ENCODE measurements at places on chromosomes 16 and 17.

- no peak for DNase-seq
Measured at GRCh38 chr17:81593105-81593871, 41.1 kb upstream of the FAAP100 start.

DNA sequence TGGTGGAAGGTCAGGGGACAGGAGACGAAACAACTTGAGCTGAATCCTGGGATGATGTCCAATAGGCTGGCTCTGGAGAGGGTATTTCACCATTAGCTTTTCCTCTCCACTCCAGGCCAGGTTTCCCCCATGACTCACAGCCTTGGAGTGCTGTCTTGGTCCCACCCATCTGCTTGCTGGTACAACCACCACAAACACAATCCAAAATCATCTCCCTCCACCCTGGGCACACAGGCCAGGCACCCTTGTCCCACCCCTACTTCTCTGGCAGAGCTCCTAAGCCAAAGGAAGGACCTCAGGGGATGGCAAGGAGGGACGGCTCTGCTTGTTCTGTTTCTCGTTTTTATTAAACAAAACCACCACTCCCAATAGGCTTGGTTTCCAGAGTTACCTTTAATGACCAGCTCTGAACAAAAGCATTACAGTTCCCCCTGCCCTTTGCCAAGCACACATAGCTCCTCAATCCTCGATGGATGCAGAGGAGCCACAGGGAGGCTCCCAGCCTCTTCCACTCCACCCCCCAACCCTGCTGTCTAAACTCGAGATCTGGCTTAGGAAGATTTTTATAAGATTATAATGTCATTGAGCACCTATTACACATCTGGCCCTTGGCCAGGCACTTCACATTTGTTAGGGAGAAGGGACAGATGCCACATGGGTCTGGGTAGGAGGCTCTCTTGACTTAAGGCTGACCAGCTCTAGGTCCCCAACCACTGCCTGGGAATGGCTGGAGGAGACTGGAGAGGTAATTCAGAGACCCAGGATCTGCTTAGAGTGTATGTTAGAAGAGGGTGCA, 13.3 kb downstream of the CAVIN1 start:
- DNase-seq = peak; percentile 24

GRCh38 chr16:76988526-76988925, 202.5 kb upstream of the MON1B start:
- no peak for DNase-seq

- DNase-seq = no peak
Measured at GRCh38 chr17:56543280-56543679, 50.2 kb upstream of the NOG start.

GRCh38 chr16:11105038-11105903, 150.7 kb downstream of the SOCS1 start:
- peak; percentile 69 for DNase-seq

DNA sequence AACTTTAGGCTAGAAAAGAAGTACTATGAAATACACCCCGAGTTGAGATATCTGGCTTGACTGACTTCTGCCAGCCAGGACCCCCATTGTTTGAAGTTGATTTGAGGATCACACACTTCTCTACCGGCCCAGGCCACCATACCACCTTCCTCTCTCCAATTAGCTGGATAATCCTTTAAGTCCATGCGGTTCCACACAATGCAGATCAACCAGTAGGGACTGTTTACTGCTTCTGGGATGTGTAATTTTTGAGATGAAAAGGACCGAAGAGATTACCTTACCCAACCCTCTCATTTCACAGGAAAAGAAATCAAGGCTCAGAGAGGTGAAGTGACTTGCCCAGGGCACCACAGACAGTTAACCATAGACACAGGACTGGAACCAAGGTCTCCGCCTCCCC, 20.5 kb downstream of the ERN1 start:
- no peak for DNase-seq

- DNase-seq = no peak
Measured at GRCh38 chr17:607361-608147, 107.1 kb downstream of the VPS53 start.

DNA sequence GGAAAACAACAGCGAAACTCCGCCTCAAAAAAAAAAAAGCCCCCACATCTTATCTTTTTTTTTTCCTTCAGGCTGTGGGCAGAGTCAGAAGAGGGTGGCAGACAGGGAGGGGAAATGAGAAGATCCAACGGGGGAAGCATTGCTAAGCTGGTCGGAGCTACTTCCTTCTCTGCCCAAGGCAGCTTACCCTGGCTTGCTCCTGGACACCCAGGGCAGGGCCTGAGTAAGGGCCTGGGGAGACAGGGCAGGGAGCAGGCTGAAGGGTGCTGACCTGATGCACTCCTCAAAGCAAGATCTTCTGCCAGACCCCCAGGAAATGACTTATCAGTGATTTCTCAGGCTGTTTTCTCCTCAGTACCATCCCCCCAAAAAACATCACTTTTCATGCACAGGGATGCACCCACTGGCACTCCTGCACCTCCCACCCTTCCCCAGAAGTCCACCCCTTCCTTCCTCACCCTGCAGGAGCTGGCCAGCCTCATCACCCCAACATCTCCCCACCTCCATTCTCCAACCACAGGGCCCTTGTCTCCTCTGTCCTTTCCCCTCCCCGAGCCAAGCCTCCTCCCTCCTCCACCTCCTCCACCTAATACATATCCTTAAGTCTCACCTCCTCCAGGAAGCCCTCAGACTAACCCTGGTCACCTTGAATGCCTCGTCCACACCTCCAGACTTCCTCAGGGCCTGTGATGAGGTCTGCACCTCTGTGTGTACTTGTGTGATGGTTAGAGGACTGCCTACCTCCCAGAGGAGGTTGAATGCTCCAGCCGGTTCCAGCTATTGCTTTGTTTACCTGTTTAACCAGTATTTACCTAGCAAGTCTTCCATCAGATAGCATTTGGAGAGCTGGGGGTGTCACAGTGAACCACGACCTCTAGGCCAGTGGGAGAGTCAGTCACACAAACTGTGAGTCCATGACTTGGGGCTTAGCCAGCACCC, 1.2 kb upstream of the HBA1 start:
- no peak for DNase-seq

- no peak for DNase-seq
Measured at GRCh38 chr17:17090642-17091103, 48.4 kb downstream of the MPRIP start.

DNA sequence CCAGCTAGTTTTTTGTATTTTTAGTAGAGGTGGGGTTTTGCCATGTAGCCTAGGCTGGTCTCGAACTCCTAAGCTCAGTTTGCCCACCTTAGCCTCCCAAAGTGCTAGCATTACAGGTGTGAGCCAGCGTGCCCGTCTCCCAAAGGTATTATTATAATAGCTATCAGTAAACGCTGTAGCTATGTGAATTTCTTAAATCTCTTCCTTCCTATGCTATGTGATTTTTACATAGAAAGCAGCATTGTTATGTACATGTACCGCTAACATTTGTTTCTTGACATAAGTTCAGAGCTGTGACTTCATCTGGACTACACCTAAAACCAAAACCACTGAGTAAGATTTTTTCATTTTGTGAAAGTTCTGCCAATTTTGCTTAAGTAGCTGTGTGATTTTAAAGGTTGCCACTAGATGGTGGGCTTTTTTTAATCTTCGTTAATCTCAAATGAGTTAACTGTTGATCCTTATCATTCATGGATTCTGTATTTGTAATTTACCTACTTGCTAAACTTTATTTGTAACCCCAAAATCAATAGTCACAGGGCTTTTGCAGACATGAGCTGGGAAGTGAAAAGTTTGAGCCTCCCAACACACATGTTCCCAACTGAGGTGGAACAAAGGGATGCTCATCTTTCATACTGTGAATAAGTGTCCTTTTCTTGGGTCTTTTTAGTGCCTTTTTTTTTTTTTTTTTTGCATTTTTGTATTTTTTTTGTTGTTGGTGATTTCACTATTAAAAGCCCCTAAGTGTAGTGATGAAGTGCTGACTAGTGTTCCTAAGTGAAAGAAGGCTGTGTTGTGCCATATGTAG, 21.9 kb downstream of the PRKAR1A start:
- no peak for DNase-seq

DNA sequence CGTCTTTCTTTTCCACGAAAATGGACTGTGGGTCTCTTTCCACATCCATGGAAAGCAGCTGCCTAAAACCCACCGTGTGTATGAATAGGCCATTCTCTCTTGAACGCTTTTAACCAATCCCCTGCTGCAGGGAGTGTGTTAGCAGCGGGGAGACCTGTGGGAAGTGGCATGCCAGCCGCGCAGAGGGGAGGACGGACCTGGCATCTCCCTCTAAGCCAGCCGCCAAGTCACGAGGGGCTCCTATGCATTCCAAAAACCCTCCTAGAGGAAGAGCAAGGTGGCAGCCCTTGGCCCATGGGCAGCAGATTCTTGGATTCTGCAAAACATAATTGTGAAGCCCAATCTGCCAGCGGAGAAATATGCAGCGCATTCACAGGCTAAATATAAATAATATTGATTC, 15.4 kb downstream of the RBFOX3 start:
- no peak for DNase-seq

DNA sequence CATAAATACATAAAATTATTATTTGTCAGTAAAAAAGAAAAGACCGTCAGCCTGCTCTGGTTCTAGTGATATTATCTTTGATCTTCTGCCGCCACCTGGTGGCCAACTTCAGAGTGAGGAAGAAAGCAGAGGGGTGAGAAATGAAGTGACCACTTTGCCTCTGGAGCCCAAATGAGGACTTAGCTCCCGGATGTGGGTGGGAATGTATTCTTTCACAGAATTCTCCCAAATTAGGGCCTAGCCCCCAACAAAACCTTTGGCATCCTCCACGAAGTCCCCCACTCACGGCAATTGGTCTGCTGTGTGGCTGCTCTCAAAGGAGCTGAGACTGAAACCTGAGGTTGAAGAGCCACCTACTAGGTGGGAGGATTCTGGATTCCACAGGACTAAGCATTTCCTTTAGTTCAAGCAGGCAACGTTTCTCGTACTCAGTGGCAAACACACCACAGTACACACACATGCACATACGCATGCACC, 4.9 kb upstream of the ZNF267 start:
- DNase-seq = peak; percentile 82

GRCh38 chr16:84795329-84796053, 24.3 kb upstream of the CRISPLD2 start:
- no peak for DNase-seq

GRCh38 chr16:50146479-50147435, 6.3 kb upstream of the TENT4B start:
- DNase-seq = no peak

GRCh38 chr17:49990331-49990730, 4.7 kb downstream of the DLX3 start:
- no peak for DNase-seq

DNA sequence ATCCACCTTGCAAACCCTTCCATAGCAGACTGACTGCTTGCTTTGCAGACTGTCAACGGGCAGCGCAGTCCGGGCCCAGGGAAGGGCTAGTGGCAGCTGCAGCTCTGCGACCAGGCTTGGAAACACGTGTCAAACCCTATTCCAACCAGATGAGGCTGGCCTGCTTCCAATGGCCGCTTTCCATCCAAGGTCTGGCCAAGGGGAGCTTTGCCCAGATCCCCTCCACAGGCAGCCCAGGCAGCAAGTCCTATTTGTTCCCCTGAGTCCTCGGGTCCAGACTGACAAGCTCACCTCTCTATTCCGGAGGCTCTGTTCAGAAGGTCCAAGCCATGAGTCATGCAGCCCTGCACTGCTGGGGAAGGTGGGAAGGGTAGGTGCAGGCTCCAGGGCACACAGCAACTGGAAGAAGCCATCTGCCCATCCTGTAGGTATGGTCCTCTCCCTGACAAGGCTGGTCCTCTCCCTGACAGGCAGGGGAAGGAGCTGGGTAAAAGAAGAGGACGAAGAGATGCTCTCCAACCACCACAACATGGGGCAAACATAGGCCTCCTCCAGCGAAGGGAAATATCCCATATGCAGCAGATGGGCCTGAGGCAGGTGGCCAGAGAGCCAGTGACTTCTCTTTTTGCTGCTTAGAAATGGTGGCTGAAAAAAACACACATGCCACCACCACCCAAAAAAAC, 22.6 kb upstream of the AXIN2 start:
- DNase-seq = no peak

DNA sequence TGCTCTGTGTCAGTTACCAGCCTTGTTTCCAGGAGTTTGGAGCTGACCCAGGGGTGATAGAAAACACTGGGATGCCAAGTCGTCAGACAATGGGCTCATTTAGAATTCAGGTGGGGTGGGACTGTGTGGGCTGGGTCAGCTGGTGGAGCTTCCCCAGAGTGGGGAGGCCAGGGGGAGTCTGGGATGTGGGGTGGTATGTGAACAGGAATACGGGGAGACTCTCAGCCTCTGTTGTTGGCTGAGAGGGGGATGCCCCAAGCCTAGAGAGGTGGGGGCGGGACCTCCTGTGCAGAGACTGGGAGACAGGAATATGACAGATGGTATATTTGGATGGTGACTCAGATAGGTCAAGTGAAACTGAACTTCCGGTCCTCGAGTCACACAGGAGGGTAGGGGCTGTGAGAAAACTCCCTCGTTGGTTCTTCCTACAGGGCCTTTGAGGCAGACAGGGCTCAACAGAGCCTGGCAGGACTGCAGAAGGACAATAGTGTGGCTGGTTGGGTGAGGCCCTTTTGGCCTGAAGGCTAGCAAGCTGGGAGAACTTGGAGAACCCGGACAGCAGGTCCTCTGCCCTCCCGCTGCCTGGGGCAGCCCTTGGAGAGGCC, 23.7 kb downstream of the CDH1 start:
- DNase-seq = peak; percentile 25

DNA sequence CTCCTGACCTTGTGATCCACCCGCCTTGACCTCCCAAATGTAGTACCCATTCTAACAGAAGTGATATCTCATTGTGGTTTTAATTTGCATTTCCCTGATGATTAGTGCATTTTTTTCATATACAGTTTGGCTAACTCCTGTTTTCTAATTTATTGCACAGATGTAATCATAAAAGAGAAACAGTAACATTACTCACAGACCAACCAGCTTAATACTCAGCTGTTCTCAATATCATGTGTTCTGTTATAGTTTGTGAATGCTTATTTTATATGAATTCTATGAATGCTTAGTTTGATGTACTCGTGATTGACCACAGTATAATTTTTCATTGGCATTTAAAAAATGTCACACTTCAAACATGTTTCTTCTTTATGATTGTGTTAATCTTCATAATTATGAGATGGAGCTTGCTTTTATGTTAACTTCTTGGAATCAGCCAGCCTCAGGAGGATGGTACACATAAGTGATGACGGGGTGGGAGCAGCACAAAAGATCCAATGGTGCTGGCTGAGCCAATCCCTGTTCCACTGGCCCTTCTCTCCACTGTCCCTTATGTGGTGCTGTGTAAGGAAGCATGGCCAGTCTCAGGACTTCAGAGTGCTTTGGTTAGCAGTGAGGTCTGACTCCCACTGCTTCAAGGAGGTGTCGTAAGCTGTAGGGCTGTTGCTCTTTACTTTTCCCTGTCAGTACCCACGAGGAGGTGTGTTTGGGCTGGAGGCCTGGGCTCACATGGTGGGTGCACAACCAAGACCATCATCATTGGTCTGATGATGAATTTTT, 191.0 kb downstream of the SPECC1 start:
- no peak for DNase-seq

DNA sequence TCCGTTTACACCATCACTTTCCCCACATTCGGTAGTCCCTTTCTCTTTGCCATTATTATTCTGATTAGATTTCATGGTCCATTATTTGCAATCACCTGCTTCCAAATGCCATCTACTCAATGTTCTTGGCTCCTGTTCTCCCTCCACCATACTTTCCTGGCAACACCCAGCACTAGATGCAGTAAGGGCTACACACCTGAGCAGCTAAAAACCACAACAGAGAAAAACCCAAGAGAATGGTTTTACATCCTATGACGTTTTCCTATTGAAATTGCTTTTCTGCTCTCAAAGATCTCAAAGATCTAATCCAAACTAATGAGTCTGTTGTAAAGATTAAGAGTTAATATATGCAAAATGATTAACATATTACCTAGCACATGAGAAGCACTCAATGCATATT, 441.3 kb downstream of the SHISA9 start:
- DNase-seq = no peak

GRCh38 chr16:86381491-86381890, 128.8 kb upstream of the FOXF1 start:
- DNase-seq = no peak
